Osteocyte (in vitro differentiated cells): ENCODE measurements at places on chromosomes 7 and 10.
A peak's percentile ranks its signal among the peaks of the same experiment; 100 is the strongest.

DNA sequence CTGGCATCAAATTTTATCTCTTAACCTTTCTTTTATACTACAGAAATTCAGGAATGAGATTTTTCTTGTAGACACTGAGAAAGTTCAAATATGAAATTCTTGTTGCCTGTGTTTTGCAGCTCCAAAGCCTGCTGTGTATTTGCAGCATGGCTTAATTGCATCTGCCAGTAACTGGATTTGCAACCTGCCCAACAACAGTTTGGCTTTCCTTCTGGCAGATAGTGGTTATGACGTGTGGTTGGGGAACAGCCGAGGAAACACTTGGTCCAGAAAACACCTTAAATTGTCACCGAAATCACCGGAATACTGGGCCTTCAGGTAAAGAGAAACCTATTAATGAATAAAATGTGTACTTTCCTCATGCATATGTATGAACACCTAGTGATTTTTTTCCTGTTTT, 24.8 kb downstream of the LIPK start:
- no peak for DNase-seq

DNA sequence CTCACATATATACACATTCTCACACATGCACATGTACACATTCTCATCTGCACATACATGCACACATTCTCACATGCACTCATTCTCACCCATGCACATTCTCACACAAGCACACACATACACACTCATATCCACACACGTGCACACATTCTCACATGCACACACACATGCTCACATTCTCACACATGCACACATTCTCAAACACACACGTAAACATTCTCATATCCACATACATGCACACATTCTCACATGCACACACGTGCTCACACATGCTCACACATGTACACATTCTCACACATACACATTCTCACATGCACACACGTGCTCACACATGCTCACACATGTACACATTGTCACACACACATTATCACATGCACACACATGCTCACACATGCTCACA, 260.6 kb downstream of the PTPRN2 start:
- no peak for DNase-seq

- DNase-seq: no peak
Measured at GRCh38 chr7:158805414-158805813, 23.9 kb downstream of the ESYT2 start.

DNA sequence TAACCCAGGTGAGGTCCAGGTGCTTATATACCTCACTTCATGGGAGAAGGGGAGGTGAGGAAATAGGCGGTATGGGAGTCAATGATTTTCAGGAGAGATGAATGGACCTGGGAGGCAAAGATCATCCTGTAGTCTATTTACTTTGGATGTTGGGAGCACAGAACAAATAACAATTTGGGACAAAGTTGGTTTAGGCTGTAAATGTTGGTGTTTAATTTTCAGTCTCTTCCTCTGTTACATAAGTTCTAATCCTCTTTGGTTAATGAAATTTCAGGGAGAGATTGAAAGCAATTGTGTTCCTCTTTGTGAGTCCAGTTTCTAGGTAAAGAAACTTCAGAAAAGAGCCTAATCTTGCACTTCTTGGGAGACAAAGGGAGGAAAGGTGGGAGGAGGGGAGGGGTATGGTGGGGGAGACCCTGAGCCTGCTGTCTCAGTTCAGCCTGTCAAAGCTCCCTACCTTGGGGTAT, 46.9 kb downstream of the AKR1C4 start:
- no peak for DNase-seq

GRCh38 chr7:516216-516605, 3.4 kb downstream of the PDGFA start:
- no peak for DNase-seq

- no peak for DNase-seq
Measured at GRCh38 chr7:149398195-149398820, 62.6 kb downstream of the ZNF777 start.

GRCh38 chr10:17289763-17290162, 61.7 kb downstream of the VIM start:
- no peak for DNase-seq

DNA sequence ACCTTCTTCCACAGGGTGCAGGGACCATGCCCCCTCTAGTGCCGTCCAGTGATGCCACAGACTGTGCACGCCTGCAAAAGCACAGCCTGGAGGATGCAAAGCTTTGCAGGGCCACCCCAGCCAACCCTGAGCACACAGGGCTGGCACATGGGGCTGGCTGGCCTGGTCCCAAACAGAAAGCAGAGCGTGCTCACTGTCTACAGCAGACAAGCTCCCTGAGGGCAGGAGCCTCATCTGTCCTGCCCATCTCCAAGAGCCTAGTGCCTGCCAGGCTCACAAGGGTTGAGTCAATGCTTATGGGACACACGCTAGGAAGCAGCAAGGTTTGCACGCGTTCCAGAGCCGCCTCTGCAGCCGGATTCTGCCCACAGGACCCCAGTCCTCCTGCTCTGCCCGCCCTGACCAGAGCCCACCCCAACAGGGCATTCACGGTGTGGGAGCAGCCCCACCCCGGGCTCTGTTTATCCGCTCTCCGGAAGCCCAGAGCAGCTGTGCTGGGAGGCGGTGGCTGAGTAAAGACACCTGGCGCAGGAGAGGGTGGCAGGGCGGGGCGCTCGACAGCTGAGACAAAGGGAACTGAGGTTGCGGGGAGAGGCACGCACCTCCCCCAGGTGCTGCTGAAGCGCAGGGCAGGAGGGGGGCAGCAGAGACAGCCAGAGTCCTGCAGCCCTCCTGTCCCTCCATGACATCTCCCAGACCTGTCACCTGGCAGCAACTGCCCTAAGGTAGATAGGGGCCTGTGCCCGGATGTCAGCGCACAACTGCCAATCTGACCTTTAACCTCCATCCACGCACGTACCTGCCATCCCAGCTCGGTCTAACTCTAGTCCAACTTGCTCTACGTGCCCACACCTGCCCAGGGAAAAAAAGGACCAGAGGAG, 4.3 kb downstream of the KCNH2 start:
- no peak for DNase-seq

- no peak for DNase-seq
Measured at GRCh38 chr7:108049962-108050361, 47.0 kb upstream of the LAMB1 start.

GRCh38 chr10:111767661-111768060, 415.9 kb downstream of the GPAM start:
- DNase-seq: no peak

DNA sequence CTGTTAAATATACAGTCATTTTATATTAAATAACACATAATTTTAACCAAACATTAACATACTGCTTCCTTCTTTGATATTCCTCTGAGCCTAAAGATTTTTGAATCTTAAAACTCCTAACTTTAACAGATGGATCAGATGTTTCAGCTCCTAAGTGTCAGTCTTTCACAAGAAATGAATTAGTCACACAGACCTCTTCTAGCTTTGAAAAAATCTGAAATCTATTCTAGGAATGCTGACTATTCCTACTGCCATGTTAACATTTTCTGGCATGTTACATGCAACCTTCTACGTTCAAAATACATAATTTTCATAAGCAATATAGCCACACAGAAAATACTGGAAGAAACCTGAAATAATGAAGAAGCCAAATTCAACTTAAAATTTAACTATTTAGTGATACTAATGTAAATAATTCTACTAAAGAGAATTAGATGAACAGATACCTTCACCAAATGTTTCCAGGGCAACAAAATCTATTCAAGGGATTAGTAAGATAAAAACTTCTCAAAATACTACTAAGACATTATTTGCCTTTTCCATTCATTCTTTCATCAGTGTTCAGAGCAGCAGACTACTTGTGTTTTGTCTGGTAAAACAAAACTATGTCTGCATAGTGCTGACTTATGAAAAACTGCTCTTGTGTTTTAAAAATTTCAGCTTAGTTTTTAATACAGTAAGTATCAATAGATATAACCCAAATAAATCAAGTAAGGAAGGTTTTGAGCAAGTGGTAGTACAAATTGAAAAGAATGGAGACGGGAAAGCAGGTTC, 9.2 kb downstream of the JMJD1C start:
- no peak for DNase-seq

DNA sequence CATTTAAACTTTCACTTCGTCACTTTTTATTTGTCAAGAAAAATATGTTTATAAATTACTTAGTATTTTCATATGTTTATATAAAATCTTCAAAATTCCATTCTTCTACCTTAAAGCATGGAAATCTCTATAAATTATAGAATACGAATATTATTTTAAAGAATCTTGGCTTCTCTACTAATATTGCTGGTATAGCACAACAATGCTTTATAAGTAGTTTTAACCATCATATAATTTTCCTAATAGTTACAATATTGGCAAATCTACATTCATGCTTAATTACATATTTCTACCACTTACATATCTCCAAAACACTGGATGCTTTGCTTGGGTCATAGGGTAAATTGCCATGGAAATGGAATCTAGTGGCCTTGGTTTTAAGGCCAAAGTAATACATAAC, 21.1 kb upstream of the ARMC3 start:
- DNase-seq: no peak

DNA sequence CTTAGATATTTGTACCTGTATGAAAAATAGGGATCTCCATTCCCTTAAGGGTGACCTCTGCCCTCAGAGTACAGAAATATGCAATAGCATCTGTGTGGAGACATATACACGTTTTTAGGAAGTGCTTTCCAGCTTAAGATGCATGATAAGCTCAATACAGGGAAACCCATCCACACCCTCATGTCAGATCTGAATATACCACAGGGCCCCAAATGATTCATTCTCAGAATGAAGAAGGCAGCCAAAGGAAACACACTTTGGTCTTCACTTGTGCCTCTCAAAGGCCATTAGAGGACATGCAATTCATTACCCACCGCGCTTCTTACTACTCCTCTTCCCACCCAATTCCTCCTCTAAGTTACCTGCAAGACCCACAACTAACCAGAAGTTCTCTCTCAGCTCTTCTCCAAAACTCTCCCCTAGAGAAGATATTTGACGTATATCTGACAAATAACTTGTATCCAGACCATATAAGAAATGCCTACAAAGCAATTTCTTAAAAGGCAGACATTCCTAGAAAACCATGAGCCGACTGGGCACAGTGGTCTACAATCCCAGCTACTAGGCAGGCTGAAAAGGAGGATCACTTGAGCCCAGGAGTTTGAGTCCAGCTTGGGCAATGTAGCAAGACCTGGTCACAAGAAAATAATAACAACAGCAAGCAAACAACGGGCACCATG, 103.0 kb downstream of the OAT start:
- DNase-seq: peak; percentile 36

DNA sequence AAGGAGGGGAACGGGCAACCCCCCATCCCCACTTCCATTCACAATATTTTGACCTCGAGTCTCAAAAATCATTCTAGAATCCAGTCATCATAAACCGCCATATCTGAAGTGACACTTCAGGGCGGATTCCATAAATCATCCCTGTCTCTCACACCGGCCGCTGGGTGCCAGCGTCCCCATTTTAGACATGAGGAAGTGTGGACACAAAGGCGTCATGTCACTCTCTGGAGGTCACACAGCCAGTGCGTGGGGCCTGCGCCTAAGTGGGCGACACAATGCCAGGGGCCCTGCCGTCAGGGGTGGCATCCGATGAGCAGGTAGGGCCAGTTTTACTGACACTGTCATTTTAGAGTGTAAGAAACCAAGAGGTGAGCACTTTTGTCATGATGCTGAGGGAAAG, 19.5 kb downstream of the KCNH2 start:
- DNase-seq: no peak
